ENCODE measurements at places on chromosomes 7 and 10.

DNA sequence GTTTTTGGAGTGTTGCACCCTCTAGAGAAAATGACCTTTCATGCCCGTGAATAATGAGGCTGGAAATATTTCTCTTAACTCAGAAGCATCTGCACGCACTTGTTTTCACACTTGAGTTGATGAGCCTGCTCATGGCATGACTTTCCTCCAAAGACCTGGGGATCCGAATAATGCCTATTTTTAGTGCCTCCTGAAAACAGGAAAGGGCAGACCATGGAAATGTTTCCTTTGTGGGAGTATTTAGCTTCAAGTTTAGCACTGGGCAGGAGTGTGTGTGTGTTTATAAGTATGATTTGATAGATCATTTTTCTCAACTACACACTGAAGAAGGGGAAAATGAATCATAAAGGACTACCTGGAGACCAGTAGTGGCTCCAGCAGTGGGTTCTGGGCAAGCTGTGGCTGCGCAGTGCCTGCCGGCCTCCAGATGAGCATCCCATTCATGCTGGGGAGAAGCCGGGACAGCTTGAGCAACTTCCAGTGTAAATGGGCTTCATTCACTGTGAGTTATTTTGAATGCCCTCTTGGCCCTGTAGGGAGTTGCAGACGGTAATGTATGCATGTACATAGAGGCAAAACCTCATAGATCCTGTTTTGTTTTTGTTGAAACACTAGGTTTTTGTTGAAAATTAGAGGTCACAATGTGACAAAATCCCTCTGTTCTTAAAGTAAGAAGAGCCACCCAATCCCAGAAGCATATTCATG lies 117.8 kb upstream of the INSYN2A start:
- DNase-seq, result no peak

DNA sequence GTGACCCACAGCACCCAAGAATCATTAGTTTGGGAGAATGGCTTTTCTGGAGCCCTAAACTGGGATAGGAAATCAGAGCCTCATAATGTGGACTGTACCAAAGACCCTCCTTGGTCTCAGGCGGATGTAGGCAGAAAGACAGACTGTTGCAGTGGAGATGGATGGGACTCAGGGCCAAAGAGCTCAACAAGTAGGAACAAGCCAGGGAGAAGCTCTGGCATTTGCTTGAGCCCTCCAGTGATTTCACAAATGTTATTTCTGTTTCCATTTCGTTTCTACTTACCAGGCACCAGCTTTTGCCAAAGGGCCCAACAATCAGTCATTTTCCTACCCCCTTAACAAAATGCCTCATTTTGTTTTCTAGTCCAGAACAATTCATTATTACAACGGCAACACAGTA lies 762.7 kb downstream of the KCNMA1 start:
- no peak for DNase-seq

- no peak for DNase-seq
These were observed 68.9 kb downstream of the HTR7 start for GRCh38 chr10:90788968-90789367.

DNA sequence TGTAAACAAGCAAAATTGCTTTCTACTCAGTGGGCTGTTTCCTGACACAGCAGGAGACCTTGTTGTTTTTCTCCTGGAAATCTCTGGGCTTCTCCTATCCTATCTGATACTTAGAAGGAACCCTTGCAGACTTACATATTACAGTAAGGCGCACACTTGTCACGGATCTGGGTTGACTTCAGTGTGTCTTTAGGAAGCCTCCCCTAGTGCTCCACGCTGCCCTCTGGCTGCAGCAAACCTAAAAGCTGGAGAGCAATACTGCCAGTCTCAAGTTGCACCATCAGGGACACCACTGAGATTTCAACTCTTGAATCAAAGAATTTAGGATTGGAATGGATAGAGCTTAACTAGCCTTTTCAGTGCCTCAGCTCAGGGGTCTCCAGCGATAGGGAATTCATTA lies 495.3 kb downstream of the LRMDA start:
- no peak for DNase-seq

DNA sequence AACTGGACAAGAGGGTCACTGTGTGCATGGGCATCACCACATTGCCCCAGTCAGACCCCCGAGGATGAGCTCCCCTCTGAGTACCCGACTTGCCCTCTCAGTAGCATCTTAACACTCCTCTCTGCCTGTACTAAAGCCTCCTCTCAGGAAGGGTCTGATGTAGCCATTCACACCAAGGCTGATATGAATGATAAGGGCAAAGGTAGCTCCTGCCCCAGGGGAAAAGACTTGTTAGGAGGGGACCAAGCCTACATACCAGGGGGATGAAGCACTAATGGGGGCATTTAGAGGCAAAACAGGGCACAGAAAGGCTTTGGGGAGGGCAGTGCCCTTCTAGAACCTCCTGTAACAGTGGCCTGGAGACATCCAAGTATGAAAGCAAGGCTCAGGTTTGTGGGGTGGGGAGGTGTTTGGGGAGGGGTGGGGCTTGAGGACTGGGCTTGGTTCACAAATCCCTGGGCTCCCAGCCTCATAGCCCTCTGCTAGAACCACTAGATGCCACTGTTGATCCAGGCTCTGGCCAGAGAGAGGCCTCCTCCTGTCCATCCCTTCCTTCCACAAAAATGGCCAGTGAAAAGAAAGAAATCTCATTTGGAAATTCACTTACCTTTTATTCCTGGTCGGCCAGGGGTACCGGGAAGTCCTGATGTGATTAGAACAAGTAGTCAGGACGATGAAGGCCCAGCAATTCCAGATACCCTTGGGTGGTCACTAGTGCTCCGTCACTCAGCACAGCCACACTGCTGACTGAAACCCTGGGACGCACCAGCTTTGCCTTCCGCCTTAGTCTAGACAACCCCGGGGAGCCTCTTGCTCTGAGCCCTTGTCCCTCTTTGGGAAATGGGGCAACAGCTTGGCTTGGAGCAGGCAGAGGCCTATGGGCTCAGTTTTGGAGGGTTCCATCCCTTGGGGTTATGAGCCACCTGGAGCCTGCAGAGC lies 40.3 kb downstream of the COL17A1 start:
- no peak for DNase-seq

DNA sequence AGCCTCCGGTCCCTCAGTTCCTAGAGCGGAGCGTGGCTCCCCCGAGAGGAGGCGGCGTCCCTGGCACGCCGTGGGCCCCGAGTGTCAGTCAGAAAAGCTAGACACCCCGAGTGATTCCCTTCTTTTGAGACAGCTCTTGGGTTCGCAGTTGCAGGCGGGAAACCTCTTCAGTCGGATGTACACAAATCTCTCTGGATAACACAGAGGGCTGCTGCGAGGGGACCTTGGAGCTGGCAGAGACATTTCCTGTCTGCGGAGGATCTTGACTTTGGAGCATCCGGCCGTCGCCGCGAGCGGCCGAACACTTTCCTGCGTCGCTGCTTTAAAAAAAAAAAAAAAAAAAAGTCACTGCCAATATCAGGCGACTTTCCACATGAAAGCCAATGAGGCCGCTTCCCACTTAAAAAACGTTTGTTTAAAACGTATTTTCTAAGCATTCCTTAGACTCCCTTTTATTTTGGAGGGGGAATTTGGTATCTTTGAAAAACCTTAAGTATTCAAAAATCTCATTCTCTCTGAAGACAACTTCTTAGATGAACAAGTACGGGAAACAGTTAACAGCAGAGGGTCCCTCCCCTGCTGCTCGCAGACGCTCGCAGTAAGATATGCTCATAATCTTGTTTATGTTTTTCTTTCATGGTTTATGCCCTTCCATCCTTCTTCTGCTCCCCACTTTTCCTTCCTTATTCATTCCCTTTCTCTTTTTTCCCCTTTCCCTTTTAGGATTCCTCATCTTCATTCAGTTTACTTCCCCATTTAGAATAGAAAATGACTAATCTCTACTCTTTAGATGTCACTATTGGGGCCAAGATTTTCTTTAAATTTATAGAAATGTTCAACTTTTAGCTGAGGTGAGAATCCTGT lies 10.0 kb downstream of the HHEX start:
- no peak for DNase-seq

DNA sequence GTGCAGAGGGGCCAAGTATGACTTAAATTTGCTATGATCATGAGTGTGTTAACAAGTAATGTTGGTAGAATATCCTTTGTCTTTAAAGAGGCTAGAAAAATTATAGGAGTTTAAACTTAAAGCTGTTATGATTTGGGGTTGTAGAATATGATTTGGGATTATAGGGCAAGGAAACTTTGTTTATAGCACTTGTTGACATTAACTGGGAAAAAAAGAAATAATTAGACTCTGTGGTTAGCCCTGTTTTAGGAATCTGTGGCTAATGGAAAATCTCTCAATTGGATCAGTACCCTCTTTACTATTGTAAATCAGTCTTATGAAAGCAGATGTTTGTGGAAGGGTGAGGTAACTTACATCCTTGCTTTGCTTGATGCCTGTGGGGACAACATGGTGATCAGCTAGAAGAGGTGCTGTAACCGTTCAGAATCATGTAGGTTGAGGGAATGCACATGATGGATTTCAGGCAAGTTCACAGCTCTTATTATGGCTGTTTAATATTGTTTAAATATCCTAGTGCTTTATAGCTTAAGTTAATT lies 11.1 kb downstream of the ING3 start:
- DNase-seq, result no peak

GRCh38 chr7:29095631-29096445 lies 50.5 kb downstream of the CPVL start:
- no peak for DNase-seq

DNA sequence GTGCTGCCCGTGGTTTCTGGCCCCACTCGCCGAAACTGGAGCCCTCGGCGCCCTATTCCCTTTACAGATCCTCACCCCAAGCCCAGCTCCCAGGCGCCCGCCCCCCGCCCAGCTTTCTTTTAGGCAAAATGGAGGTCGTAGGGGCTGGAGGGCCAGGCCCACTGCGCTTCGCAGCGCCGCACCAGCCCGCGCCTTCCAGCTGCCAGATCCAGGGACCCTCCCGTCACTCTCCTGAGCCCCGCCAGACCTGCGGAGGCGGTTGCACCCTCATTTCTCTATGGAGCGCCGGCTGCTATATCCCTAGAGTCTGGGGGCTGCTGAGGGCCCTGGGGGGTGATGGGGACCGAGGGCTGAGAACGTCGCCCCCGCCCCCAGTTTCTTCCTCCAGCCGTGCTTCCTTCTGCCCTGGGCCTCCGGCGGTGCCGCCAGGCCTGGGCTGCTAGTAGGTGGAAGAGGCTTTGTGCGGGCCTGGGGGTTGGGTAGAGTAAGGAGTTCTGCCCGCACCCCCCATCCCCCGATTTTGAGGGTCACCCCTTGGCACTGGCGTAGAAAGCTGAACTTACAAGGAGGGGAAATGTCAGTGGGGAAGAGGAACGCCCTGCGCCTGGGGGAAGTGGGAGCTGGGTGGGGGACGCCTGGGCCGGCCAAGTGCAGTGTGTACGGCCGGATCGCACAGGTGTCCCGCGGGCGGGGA lies 1.0 kb downstream of the GNB2 start:
- DNase-seq, result no peak
